EL (cell line): ENCODE measurements at places on chromosomes 4 and X.

GRCh38 chr4:52638717-52639116, 20.4 kb downstream of the USP46 start:
- DNase-seq = no peak

GRCh38 chrX:1582686-1583437, 8.5 kb upstream of the AKAP17A start:
- peak; percentile 70 for DNase-seq

DNA sequence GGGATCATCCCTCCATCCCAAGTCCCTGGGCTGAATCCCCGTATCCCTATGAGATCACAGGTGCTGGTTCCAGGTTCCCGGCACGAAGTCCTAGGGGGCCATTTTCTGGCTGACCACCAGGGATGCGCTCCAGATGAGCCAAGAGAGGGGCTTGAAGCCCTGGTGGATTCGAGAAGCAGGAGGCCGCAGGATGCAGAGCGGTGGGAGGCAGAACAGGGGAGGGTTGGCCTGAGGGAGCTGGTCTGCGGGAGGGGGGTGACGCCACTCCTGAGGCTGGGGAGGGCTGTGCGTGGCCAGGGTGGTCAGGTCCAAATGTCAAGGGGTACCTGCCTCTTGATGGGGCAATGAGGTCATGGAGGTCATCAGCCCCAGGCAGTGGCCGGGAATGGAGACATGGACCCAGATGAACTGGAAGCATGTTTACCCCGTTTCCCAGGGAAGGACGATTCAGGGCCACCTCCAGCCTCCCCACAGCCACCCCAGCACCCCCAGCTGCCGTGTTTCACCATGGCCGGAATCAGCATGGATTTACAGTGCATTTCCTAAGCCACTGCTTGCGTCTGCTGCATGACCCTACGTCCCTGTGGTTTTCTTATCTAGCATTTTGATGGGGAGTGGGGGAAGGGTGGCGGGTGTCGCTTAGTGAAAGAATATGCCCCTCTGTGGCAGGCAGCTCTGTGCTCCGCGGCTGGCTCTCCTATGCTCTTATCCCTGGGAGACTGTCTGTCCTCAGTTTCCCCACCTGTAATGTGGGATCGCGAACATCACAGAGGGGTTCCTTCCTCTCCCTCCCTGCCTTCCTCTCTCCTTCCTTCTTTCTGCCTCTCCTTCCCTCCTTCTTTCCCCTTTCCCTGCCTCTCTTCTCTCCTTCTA, 17.0 kb upstream of the HTRA3 start:
- DNase-seq = no peak

- peak; percentile 76 for DNase-seq
Measured at GRCh38 chr4:141246243-141246642, 25.5 kb downstream of the ZNF330 start.

DNA sequence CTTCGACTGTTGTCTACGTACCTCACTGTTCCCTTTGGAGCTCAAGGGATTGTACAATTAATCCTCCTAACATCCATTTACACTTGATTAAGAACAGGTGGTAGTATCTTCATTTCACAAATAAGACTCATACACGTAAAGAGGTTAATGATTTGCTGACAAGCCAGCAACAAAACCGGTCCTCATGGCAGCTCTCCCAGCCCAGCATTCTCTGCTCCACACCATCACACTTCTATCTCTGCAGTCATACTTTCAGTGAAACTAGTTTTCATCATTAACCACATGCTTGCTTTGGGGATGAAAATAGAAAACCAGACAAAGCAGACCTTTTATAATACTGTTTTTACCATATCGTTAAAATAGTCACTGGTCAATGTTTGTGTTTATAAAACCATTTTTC, 28.7 kb upstream of the CASK start:
- no peak for DNase-seq

- peak; percentile 65 for DNase-seq
Measured at GRCh38 chr4:19309378-19309777, 942.3 kb upstream of the SLIT2 start.

- peak; percentile 4 for DNase-seq
Measured at GRCh38 chr4:143633833-143634232, 66.6 kb downstream of the FREM3 start.

DNA sequence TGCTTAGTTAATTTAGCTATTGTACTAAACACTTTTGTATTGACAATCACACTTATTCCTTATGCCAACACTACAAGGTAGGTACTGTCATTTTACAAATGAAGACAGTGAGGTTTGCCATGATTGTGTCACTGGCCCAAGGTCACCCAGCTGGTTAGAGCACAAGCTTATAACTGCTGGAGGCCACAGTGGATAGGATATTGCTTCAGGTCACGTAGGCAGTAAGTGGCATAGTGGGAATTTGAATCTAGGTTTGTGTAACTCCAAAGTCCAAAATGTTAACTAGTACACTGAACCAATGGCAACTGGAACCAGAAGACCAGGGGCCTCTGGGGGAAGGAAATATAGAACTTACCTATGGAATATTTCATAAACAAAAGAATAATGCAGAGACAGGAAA, 21.1 kb upstream of the PITX2 start:
- DNase-seq = no peak

- DNase-seq = no peak
Measured at GRCh38 chr4:48193096-48193836, 59.2 kb upstream of the TXK start.

- DNase-seq = peak; percentile 39
Measured at GRCh38 chrX:2863646-2864045, 34.9 kb downstream of the GYG2 start.

- DNase-seq = peak; percentile 72
Measured at GRCh38 chr4:159446266-159446976, 343.5 kb downstream of the RAPGEF2 start.

GRCh38 chrX:56986138-56986537, 9.2 kb downstream of the SPIN3 start:
- DNase-seq = no peak

DNA sequence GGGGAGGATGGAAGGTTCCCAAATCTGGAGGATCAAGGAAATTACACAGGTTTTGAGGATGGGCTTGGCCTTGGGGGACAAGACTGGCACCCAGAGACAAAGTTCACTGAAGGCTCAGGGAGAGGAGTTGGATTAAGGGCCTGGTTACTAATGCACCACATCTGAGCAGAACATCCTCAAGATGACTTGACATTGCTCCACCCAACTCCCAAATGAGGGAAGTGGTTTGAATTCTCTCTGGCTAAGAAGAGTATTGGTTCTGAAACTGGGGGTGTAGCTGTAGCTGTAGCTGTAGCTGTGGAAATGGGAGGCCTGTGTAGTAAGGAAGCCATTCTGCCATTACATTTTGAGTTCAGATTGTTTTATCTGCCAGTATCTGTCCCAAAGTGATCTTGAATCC, 129.4 kb downstream of the RASL11B start:
- no peak for DNase-seq

DNA sequence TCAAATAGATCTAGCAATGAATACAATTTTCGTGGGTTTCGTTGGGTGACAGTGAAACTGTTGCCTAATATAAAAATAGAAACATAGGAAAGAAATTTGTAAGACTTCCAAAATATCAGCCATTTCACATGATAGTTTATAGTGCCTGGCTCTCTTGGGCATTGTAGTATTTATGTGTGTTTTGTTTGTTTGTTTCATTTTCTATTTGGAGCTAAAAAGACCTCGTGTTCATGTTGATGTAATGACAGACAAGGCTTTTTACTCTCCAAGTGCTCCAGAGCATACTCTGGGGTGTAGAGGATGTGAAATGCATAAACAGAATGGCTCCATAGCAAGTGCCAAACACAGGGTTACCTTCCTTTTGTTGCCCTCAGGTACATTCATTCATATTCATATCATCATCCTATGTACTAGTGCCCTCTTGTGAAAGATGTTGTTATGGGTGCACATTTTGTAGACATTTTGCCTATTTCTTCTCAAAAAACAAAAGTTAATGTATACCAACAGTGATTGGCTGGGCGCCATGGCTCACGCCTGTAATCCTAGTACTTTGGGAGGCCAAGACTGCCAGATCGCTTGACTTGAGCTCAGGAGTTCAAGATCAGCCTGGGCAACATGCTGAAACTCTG, 100.7 kb upstream of the AMOT start:
- DNase-seq = no peak

GRCh38 chr4:166239354-166239753, 366.3 kb downstream of the TLL1 start:
- DNase-seq = no peak

DNA sequence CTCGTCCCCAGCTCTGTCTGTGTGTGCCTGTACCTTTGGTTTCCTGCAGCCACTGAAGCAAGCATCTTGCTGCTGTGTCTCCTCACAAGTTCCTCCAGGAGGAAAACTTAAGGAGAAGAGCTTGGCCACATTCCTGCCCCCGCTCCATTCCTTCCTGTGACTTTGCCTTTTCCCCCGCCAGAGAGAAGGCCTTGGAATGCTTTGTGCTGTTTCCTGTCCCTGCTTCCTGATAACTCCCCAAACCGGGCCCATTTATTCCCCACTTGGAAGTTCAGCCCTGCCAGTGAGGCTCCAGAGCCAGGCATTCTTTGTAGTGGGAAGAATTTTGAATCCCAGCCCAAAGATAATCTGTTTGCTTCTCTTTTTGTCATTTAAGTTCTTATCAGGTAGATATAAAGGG, 33.1 kb downstream of the SMIM10L2A start:
- DNase-seq = no peak

DNA sequence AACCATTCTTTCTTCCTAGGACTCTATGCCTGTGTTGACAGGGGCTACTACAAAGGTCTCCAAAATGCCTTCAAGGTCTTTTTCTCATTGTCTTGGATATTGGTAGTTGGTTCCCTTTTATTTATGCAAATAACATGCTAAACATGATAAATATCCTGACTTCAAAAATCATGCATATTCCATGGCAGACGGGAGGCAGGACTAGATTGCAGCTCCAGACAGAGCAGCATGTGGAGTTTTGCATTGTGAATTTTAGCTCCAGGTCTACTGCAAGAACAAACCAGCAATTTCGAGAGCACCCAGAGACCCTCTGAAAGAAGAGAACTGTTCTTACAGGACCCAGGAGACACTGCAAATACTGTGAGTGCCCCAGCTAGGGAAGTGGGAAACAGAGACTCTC, 254.9 kb downstream of the RCHY1 start:
- DNase-seq = no peak

DNA sequence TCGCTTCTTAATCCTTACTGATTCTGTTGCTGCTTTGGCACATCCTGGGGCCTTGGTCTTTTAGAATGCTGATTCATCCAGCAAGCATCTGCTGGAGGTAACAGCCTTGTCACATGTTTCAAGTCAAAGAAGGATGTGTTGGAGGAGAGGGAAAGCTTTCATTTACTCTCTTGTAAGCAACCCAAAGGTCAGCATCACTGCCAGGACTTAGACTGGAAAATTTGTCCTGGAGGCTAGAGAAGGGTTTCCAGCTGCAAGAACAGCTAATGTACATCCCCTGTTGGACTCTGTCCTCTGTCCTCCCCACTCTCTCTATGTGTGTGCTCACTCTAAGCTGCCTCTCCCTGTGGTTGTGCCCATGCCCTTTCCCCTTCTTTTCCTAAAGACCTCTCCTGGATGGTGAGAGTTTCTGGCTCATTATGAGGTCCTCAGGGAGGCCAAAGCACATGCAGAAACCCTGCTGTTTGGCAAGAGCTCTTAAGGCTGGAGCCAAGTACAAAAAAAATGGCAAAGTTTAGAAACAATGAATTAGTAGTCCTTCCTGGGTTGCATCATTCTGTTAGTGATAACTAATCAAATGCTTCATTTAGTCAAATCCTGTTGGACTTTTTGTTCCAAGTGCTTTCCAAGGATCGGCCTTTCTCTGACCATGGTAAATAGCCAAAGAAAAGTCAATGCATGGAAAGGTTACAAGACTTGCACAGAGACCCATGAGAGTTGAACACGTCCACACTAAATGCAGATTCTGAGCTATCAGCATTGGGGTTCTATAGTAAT, 13.4 kb upstream of the SRPX start:
- peak; percentile 66 for DNase-seq

- DNase-seq = no peak
Measured at GRCh38 chr4:76737180-76737579, 160.8 kb downstream of the SOWAHB start.

- no peak for DNase-seq
Measured at GRCh38 chr4:168538632-168539031, 41.8 kb downstream of the PALLD start.

GRCh38 chr4:62791386-62791785, 1591.3 kb downstream of the ADGRL3 start:
- DNase-seq = no peak

- DNase-seq = no peak
Measured at GRCh38 chr4:8297141-8297601, 27.6 kb downstream of the HTRA3 start.

GRCh38 chr4:54662123-54662522, 4.4 kb downstream of the KIT start:
- no peak for DNase-seq

GRCh38 chr4:78609580-78609979, 58.0 kb downstream of the ANXA3 start:
- no peak for DNase-seq

DNA sequence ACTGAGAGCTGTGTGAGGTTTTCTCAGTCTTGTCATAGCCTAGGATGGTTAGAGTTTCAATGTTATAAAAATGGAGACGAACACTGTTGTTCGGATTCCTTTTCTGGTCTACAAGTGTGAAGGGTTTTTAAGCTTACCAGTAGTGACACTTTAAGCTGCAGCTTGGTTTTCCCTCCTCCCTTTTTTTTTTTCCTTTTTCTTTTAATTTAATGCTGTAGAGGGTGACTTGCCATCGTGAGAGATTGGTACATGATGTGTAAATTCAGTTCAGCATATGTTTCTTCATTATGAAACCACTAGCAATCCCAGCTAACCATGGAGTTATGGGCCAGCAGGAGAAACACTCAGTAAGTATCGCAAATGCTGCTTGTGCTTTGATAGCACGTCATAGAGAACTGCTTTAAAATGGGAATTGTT, 165.0 kb downstream of the RAPGEF2 start:
- no peak for DNase-seq

- peak; percentile 29 for DNase-seq
Measured at GRCh38 chr4:15778289-15779241, at the start of gene CD38. TSS of gene CD38 (plus strand) at chr4:15778328. CDS start at chr4:15778415, 87 bp downstream.

- no peak for DNase-seq
Measured at GRCh38 chrX:124338733-124339514, 6.5 kb downstream of the TEX13D start.
